Vagina (tissue), 2 donors: ENCODE measurements at places on chromosomes 1 and 21.
A peak's percentile ranks its signal among the peaks of the same experiment; 100 is the strongest.

DNA sequence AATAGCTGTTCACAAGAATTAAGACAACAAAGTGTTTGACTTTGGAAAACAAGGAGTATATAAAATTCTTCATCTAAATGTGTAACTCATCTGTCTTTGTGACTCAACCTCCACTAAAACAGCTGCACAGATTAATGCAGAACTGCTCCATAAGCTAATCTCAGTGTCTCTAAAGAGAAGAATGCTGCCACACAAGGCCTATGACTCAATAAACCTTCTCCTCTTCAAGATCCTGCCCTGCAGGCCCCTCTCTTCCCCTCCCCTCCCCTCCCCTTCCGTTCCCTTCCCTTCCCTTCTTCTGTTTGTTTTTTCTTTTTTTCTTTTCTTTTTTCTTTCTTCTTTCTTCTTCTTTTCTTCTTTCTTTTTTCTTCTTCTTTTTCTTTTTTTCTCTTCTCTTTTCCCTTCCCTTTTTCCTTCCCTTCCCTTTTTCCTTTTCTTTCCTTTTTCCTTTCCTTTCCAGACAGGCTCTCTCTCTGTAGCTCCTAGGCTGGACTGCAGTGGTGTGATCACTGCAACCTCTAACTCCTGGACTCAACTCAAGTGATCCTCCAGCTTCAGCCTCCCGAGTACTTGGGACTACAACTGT is 1052.8 kb downstream of the BRINP3 start:
- DNase-seq: no peak

DNA sequence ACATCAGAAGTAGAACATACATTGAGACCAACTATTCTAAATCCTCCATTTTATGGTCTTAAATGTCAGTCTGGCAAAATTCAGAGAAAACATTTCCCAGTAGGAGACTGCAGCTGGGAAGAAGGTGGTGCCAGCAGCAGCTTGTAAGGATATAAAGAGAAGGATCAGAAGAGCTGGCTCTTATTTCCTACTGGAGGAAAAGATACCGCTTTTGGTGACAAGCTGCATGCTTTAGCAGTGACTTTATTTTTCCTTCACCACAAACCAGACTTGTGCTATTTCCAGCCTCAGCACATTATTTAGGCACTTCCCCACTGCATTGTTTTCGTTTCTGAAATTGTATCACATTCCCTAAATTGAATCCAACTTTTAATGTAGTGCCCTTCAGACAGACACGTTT is 28.4 kb downstream of the RNF11 start:
- no peak for DNase-seq

GRCh38 chr1:1535201-1536018 is 5.0 kb downstream of the TMEM240 start:
- DNase-seq: no peak

- no peak for DNase-seq
Measured at GRCh38 chr21:38661889-38662568, 143.7 kb upstream of the ETS2 start.

- no peak for DNase-seq
Measured at GRCh38 chr1:221816899-221817298, 75.0 kb upstream of the DUSP10 start.

DNA sequence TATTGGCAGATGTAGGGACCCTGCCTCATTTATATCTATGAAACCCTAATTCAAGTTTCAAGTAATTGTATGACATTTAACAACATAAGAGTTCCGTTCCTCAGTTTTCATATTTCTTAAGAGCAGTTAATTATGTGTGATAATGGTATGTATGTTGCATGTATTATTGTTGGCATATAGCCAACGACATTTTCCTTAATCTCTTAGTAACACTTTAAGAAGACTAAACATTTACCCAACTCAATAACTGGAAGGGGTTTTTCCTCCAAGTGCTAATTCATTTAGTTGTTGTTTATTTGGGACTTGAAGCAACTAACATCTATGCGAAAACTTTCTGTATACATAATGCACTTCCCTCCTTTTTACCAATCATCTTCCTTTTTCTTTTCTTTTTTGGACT is 1.5 kb upstream of the RALGPS2 start:
- no peak for DNase-seq

DNA sequence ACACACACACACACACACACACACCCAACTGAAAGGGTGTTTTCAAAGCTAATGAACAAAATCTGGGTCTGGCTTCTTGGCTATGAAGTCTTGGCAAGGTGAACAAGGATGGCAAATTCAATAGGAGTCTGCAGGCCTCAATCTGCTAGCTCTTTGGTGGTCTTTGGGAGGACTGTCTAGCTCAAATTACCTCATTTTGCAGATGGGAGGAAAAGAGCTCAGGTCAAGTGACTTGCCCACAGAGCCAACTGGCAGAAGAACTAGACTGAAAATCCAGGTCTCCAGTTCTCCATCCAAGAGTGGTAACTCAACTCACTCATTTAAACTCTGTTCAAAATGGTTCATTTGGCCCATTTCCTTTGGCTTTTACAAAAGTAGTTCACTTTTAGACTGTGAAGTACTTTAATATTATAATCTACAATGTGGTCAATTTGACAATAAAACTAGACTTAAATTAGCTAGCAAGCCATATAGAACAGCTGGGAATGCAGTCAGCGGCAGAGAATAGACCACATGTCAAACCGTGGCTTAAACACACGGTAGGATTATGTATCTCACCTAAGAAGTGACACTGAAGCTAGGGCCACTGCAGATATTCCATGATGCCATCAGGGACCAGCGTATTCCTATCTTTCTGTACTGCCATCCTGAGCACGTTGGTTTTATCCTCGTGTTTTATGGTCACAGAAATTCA is 112.9 kb downstream of the APP start:
- DNase-seq: no peak

GRCh38 chr1:229065613-229066012 is 205.3 kb upstream of the RAB4A start:
- no peak for DNase-seq

DNA sequence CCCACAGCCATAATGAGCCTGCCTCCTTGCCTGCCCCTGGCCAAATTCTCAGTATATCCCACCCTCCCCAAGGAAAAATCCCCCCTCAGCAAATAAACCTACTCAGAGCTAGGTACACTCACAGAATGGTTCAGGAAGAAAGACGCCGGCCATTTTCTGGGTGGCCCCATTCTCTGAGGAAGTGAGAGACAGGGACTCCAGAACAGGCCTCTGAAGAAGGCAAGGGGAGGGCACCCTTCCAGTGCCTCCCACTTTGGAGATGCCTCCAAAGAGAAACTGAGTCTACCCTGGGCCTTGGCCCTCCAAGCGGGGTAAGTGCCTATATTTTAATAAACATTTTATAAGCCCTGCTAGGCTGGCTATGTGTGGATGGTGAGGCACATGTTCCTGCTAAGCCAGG is 2.3 kb downstream of the PACC1 start:
- DNase-seq: peak; percentile 52

- DNase-seq: no peak
Measured at GRCh38 chr21:25371841-25372425, 235.3 kb downstream of the MRPL39 start.

- DNase-seq: no peak
Measured at GRCh38 chr21:44867999-44868700, 5.3 kb downstream of the PTTG1IP start.

GRCh38 chr1:55580845-55581332 is 365.7 kb upstream of the USP24 start:
- no peak for DNase-seq

DNA sequence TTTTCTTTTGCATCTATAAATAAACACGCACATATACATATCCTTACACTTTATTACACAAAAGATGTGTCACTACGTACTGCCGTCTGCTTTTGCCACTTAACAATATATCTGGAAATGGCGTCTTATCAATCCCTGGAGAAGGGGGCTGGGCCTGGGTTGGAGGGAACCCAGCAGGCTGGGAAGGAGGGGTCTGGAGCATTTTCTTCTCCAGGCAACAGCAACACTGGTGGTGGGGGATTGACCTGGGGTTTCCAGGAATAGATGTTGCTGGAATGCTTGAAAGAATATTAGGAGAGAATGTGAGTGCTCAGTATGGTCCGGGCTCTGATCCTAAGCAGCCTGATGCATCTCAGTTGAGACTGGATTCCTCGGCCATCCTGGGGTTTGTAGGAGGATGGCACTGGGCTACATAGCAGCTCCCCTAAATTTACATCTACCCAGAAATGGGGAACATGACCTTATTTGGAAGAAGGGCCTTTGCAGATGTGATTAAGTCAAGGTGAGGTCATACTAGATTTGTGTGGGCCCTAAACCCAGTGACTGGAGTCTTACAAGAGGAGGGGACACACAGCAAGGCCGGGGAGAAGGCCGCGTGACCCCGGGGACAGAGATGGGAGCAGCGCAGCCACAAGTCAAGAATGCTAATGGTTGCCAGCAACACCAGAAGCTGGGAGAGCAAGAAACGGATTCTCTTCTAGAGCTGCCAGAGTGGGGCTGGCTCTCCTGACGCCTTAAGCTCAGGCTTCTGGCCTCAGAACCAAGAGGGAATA is 98.6 kb downstream of the SIK1 start:
- DNase-seq: no peak

GRCh38 chr1:91053630-91054029 is 31.8 kb upstream of the ZNF644 start:
- no peak for DNase-seq

DNA sequence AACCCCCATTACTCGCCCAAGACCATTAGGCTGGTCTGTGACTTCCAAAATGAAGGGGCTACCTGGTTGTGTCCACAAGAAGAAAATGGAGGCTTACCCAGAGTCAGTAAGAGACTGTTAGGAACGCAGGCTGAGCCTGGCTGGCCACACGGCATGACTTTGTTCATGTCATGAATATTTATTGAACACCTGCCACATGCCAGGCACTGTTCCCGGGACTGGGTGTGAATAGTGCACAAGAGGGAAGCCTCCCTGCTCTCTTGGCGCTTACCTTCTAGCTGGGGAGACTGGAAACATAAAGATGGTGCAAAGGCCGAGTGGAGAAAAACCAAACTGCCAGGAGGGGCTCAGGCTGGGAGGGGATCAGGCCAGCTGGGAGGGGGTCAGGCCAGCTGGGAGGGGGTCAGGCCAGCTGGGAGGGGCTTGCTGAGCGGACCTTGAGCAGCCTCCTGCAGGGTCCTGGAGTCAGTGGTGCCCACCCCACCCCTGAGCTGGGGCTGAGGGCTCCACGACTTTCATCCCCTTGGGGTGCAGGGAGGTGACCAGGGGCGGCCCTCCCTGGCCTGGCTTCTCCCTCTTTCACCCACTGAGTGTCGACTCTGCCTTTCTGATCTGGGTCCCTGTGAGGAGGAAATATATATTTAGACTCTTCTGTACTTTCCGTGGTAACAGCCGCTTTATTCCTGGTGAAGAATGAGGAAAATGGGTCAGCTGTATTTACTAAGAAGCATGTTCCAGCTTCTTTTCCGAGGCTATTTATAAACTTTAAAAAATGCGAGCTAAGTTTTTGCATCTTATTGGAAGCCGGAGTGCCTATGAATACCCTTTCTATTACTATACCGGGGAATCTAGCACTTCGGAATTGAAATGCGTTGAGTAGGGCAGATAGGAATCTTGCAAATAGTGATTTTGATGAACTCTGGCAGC is 139.0 kb downstream of the CAMTA1 start:
- no peak for DNase-seq

- no peak for DNase-seq
Measured at GRCh38 chr1:87338566-87338965, 9.9 kb downstream of the LMO4 start.

GRCh38 chr1:171494076-171494475 is 8.7 kb downstream of the PRRC2C start:
- no peak for DNase-seq

DNA sequence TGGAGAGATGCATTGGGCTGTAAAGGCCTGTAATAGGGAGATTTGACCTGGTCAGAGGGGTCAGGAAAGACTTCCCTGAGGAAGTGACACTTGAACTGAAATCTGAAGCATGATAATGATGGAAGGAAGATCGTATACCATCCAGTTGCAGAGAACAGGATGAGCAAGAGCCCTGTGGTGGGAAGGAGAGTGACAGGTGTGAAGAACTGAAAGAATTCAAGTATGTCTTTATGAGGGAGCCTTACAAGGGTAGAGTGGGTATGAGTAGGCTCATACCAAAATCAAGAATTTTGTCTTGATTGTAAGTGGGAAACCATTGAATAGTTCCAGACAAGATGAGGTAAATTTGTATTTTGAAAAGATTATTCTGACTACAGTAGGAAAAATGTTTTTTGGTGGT is 129.4 kb downstream of the RASAL2 start:
- DNase-seq: no peak

- no peak for DNase-seq
Measured at GRCh38 chr1:4027492-4028138, 127.5 kb upstream of the C1orf174 start.

DNA sequence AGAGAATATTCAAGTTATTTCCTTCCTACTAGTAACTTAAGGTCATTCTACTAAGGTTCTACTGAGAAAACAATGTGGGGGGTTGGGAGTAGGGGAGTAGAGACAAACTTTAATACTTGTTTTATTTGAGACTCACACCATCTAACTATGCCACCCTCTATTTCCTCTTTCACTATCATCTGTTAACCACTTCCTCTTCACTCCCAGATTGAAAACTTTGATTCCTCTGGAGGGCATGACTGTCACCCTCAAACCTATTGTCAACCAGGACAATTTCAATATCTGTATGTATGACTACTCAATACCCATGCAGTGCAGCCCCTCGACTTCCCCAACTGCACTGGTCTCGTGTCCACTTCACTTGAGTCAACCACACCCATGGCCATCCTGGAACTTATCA is 165.6 kb upstream of the POGK start:
- DNase-seq: no peak

- no peak for DNase-seq
Measured at GRCh38 chr1:50279622-50280330, 143.5 kb downstream of the DMRTA2 start.

GRCh38 chr1:221276896-221277409 is 397.7 kb downstream of the HLX start:
- no peak for DNase-seq

GRCh38 chr1:45767035-45767434 is 16.6 kb upstream of the IPP start:
- DNase-seq: no peak

DNA sequence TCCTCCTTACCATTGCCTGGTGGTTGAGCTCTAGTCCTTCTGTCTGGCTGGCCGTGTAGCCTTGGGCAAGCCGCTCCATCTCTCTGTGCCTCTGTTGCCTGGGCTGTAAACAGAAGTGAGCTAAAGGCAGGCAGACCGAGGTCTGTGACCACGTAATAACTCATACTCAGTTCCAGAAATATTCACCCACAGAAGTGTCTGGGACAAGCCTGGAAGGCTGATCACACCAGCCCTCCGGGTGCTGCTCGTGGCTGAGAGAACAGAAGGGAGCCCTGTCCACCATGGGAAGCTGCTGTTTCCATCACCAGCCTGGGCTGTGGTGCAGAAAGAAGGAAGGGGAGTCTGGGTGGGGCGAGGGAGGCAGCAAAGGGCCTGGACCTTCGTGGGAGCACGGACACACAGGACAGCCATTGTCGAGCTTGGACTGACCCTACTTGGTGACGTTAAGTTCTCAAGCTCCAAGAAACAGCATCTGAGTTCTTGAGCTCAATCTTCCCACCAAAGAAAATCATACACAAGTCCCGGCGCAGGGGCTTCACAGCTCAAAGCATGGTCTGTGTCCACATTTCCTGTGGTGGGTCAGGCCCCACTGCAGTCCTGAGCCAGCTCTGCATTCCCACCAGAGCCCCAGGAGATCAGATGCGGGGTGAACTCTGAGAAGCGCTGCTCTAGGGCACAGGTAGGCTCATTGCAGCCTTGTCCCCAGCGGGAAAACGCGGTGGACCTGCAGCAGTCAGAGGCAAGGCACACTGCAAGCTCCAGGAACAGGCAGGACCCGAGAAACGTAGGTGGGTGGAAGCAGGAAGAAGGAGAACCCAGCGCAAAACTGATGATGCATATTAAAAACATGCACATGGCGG is 61.8 kb downstream of the RUNX3 start:
- DNase-seq: peak; percentile 77

GRCh38 chr1:44808938-44809917 is 905 bp downstream of the BTBD19 start:
- no peak for DNase-seq
